ENCODE measurements at places on chromosomes 1 and 21. TPM values are rescaled to one million over a fixed set of nuclear protein-coding genes. Genes with fewer than 3 reads are reported as not detected.
A peak's percentile ranks its signal among the peaks of the same experiment; 100 is the strongest.

DNA sequence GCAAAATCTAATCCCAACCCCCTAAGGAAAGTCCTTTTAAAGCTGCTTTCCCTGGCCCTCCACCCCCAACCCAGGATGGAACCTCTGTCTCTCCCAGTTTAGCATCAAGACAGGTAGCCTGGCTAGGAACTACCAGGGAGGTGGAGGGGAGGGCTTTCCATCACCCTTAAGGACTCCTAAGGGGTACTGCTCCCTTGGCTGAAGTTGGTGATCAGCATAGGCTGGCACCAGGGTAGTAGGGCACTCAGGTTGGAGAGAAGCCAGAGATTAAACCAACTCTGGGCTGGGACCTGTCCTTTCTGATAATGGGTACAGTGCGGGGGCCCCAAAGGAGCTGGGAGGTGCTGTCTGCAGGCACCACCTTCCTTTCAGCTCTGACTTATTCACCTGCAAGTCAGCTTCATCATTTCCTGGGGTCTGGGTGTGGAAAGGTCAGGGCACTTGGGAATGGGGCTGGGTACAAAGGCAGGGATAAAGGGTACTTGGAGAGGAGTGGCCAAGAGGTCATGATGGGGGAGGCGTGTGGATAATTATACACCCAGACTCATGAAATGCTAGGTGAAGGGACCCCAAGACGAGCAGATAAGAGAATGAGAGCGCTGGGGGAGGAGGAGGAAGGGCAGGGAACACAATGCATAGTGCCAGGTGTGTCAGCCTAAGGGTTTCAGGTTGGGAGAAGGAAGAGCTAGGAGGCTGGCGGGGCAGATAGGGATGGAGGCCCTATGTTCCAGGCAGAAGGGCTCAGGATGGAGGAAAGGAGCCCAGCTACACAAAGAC lies 1.2 kb downstream of the ARHGEF2 start:
- no peaks in the 10 kb centered on the region for H3K27me3 ChIP-seq
- peak overlapping the region; percentile 87 for H3K27ac ChIP-seq
- H3K4me3 ChIP-seq = peak overlapping the region; percentile 67
- peaks cover 34% of the 10 kb centered on the region for H3K4me1 ChIP-seq
- no peak for DNase-seq

The NOTCH2 gene
- 204 TPM for total RNA-seq

The C1orf50 gene
- 4.4 TPM for total RNA-seq

DNA sequence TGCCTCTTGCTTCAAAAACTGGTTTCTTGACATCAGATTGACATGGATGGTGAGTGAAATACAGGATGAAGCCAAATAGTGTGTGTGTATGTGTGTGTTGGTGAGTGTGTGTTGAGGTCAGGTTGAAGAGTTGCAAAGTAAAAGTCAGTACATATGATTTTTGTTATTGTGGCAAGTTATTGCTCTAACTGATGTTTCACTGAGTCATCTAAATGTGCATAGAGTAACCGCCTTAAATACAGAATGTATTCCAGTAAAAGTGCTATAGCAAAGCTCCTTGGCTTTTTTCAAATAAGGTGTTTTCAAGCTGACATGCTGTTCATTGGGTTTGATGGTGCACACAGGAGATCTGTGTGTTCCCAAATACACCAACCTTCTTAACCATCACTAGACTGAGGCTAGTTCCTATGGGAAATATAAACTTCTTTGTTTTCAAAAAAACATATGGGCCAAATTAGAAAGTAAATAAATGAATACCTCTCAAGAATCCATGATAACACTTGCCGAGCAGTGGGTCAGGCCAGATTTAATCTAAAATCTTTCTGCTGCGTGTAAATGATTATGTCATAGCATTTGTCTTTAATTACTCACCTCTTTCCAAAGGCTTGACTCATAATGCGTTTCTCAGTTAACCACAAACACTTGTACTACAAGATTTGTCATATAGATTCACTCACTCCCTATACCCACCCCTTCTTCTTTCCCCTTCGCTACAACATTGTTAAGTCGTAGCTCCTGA lies 151.1 kb downstream of the LYPLAL1 start:
- H3K27ac ChIP-seq = peak overlapping the region; percentile 58
- peak; percentile 99 for DNase-seq
- H3K36me3 ChIP-seq = no peaks in the 10 kb centered on the region

DNA sequence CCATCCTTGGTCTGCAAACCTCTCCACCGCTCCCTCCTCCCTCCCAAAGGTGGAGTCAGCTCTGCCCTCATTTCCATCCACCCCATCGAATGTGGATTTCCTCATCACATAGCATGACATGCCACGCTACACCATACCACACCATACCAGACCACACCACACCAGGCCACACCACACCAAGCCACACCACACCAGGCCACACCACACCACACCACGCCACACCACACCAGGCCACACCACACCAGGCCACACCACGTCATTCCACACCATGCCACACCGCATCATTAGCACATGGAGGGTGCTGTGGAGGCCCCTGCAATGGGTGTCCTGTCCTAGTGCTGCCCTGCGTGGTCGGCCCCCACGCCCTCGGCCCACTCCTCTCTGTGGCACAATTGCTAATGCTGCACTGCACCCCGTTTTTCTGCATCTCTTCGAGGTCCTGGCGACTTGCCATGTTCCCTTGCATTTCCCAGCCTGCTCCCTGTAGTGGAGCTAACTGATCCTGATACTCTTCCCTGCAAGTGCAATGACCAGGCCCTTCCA lies 11.3 kb downstream of the DFFB start:
- no peak overlapping the region for H3K27ac ChIP-seq
- no peaks in the 10 kb centered on the region for H3K4me1 ChIP-seq
- H3K27me3 ChIP-seq = no peaks in the 10 kb centered on the region
- no peak for DNase-seq
- H3K4me3 ChIP-seq = no peak overlapping the region

- peaks cover 4% of the 10 kb centered on the region for H3K4me1 ChIP-seq
- no peak overlapping the region for H3K4me3 ChIP-seq
- H3K27ac ChIP-seq = no peak overlapping the region
- no peaks in the 10 kb centered on the region for H3K36me3 ChIP-seq
Observed at GRCh38 chr1:246283771-246284410, 223.2 kb downstream of the SMYD3 start.

- no peaks in the 10 kb centered on the region for H3K36me3 ChIP-seq
- no peak overlapping the region for H3K27ac ChIP-seq
Observed at GRCh38 chr1:103190766-103191165, 82.4 kb upstream of the COL11A1 start.

DNA sequence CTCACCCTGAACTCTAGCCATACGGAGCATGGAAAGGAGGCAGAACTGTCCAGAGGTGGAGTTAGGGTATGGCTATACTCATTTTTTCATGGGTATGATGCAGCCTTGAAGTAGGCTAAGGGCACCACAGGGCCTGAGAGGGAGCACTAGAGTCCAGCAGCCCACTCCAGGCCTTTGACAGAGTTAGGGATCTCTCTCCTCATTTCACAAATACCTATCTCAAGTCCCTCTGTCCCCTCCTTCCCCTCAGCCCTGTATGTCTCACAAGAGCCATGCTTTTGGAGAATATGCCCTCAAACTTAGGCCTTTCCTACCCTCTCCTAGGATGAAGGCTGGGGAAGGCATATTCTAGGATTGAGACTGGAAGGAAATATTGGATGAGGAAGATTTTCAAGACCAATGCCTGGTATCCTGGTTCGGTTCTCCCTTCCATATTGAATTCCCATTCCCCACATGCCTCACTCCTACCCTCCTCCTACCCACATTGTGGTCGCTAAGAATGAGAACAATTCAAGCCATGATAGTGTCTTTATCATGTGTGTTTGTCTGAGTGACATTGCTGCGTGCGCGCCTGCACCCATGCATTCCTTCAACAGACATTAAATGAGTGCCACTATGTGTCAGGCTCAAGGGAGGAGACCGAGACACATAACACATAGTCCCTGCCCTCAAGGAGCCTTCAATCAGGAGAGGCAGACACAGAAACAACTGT lies 2.6 kb upstream of the NECTIN4 start:
- H3K27ac ChIP-seq = no peak overlapping the region
- H3K4me3 ChIP-seq = no peak overlapping the region

- H3K36me3 ChIP-seq = no peaks in the 10 kb centered on the region
- H3K4me3 ChIP-seq = no peak overlapping the region
- no peaks in the 10 kb centered on the region for H3K4me1 ChIP-seq
- H3K27ac ChIP-seq = no peak overlapping the region
- H3K27me3 ChIP-seq = peaks cover 5% of the 10 kb centered on the region
Observed at GRCh38 chr1:22153660-22154437, 11.0 kb upstream of the WNT4 start.

DNA sequence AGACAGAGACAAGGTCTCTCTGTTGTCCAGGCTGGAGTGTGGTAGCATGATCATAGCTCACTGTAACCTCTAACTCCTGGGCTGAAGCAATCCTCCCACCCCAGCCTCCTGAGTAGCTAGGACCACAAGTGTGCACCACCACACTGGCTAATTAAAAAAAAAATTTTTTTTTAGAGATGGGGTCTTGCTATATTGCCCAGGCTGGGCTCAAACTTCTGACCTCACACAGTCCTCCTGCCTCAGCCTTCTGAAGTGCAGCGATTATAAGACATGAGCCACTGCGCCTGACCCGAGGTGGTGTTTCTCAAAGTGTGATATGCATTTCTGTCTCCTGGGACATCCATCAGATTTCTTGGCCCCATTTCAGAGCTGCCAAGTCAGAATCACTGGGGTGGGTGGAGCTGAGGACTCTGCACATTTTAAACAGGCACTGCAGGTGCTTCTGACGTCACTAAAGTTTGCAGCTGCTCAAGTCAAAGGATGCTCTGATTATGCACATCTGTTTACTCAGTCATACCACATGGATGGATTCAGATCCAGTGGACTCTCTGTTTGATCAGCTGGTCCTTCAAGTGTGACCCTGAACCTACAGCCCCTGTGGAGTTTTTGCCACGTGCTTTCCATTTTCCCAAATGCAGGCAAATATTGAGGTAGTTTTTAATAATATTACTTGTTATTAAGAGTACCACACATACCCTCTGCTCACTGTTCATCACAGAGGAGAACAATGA lies 21.4 kb downstream of the TGFB2 start:
- H3K27ac ChIP-seq = no peak overlapping the region
- H3K4me1 ChIP-seq = peaks cover 27% of the 10 kb centered on the region
- no peaks in the 10 kb centered on the region for H3K27me3 ChIP-seq
- DNase-seq = no peak
- no peak overlapping the region for H3K4me3 ChIP-seq
- H3K36me3 ChIP-seq = no peaks in the 10 kb centered on the region

GRCh38 chr1:215376544-215377264 lies 190.4 kb upstream of the KCTD3 start:
- no peak overlapping the region for H3K4me3 ChIP-seq
- DNase-seq = peak; percentile 49
- no peak overlapping the region for H3K27ac ChIP-seq
- H3K4me1 ChIP-seq = no peaks in the 10 kb centered on the region

The SH2D2A gene
- not detected for total RNA-seq

GRCh38 chr1:26389604-26390247 lies 17.2 kb upstream of the ZNF683 start:
- H3K27ac ChIP-seq = no peak overlapping the region
- DNase-seq = no peak
- H3K36me3 ChIP-seq = no peaks in the 10 kb centered on the region

DNA sequence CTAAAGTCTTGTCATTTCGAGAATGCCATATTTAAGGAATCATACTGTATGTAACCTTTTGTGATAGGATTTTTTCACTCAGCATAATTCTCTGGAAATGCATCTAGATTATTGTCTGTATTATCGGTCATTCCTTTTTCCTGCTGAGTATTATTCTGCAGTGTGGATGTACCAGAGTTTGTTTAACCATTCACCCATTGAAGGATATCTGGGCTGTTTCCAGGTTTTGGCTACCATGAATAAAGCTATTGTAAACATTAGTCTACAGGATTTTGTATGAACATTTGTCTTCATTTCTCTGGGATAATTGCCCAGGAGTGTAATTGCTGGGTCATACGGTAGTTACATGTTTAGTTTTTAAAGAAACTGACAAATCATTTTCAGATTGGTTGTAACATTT lies 61.8 kb downstream of the ATP1A1 start:
- H3K27me3 ChIP-seq = peaks cover 3% of the 10 kb centered on the region
- no peak overlapping the region for H3K4me3 ChIP-seq
- H3K4me1 ChIP-seq = no peaks in the 10 kb centered on the region
- H3K27ac ChIP-seq = no peak overlapping the region

GRCh38 chr1:194071205-194071604 lies 884.8 kb upstream of the B3GALT2 start:
- H3K4me3 ChIP-seq = no peak overlapping the region
- no peaks in the 10 kb centered on the region for H3K36me3 ChIP-seq
- no peaks in the 10 kb centered on the region for H3K4me1 ChIP-seq
- no peak overlapping the region for H3K27ac ChIP-seq

GRCh38 chr1:114011796-114012195 lies 32.5 kb downstream of the OLFML3 start:
- H3K27me3 ChIP-seq = no peaks in the 10 kb centered on the region
- no peaks in the 10 kb centered on the region for H3K36me3 ChIP-seq
- no peak for DNase-seq
- no peak overlapping the region for H3K4me3 ChIP-seq
- H3K27ac ChIP-seq = no peak overlapping the region
- H3K4me1 ChIP-seq = peaks cover 2% of the 10 kb centered on the region

DNA sequence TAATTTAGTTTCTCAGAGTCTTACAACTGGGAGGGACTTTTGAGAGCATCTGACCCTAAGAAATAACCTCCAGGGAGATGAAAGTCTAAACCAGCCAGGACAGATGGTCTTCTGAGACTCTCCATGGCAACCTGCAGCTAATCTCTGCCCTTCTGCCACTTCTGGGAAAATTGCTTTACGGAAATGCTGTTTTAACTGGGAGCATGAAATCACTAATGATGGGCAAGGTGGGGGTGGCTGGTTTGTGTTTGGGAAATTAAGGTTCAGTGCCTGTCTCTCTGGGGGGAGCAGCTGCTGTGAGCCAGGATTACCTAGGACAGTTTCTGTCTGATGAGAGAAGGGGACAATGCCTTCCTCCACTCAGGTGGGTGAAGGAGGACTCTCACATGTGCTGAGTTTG lies 33.2 kb downstream of the ROR1 start:
- H3K27me3 ChIP-seq = no peaks in the 10 kb centered on the region
- H3K4me3 ChIP-seq = no peak overlapping the region
- H3K27ac ChIP-seq = no peak overlapping the region
- DNase-seq = no peak
- H3K36me3 ChIP-seq = no peaks in the 10 kb centered on the region

The C1QA gene
- total RNA-seq = 0.26 TPM

The FCRL3 gene
- total RNA-seq = not detected
